ENCODE measurements at places on chromosomes 5 and 9. TPM values are rescaled to one million over a fixed set of nuclear protein-coding genes. Genes with fewer than 3 reads are reported as not detected.

DNA sequence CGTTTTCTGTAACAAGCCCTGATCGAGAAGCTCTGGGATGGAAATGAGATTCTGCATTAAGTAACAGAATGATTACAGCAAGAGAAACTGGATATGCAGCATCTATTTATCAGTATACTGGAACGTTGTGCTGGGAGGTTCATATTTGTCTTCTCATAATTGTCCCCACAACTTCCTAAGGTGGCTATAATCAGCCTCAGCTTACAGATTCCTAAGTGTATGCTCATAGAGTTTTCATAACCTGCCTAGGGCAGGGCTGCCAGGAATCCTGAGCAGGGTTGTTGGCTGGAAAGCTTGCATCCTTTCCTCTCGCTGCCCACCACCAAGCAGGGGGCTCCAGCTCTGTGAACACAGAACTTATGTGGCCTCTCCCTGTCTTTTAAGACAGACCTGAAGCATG lies 70.2 kb downstream of the FNBP1 start:
- DNase-seq: no peak

- DNase-seq: no peak
Observed at GRCh38 chr5:5404381-5404780, 18.1 kb upstream of the ICE1 start.

- no peak for DNase-seq
Observed at GRCh38 chr9:8724284-8725018, 924.9 kb upstream of the DMAC1 start.

- DNase-seq: no peak
Observed at GRCh38 chr9:126439883-126440653, 113.4 kb downstream of the MVB12B start.

DNA sequence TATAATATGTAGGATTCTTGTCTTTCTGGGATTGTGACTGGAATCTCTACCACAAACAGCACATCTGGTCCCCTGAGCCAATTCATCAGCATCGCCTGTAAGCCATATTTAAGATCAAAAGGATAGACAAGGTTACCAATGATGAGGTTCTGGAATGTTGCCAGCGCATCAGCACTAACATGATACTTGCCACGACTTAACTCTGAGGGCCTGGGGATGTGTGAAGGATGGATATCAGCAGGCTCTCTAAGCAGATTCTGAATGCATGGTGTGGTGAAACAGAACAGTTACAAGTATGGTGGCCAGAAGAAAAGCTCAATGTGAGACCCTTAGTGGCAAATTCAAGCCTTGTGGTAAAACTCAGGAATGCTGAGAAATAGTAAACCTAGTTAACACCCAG lies 143.0 kb downstream of the XRCC4 start:
- no peak for DNase-seq

DNA sequence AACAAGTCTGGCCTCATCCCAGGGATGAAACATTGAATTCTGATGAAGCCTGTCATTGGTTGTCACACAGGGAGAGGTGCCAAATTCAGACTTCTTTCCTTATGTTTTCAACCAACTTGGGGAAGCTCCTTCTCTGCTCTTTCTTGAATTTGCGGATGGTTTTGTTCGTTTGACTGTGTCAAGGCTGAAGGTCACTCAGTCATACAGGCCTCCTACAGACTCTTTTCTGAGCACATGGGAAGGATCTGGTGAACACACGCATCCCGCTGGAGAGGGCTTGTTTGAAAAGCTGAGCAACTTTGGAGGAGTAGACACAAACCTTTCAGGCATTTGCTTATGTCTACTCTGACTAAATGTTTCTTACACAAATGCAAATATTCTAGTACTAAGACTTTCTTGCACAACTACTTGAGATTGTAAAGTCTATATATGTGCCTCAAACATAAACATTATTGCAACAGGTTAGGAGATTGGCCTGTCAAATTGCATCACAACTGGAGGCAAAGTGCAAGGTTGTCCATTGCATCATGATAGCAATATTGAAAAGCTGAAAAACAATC lies 151.5 kb upstream of the NR3C1 start:
- DNase-seq: no peak

GRCh38 chr9:111897601-111898137 lies 1.1 kb downstream of the UGCG start:
- peak; percentile 65 for DNase-seq

DNA sequence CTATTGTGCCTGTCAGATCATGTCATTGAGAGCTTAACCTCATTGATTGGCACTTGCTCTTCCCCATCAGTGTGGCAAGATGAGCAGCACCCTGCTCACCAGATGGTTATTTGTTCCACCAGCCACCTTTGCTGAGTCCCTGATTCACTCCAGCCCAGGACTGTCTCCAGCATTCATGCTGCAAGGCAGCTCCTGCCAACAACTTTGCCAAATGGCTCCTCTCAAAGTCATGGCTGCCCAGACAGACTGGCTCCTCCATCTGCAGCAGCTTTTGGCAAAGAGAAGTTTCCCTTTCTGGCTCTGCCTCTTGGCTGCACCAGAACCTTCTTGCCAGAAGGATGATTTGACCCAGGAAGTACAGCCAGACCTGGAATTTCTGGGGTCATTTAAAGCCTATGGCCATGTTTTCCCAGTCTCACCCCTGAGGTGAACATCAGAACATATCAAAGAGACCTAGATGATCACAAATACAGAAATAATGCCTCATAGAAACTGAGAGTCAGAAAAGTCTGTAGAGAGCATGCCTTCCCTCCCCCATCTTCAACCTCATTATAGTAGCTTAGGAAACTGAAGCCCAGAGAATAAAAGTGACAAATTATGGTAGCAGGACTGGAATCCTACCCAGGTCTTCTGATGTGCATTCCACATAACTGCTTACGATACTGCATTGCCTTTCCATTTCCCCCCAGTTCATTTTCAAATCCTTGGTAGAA lies 10.4 kb downstream of the PPP2R2B start:
- DNase-seq: no peak

- DNase-seq: peak; percentile 87
Observed at GRCh38 chr5:133866160-133866902, 102.1 kb downstream of the C5orf15 start.

DNA sequence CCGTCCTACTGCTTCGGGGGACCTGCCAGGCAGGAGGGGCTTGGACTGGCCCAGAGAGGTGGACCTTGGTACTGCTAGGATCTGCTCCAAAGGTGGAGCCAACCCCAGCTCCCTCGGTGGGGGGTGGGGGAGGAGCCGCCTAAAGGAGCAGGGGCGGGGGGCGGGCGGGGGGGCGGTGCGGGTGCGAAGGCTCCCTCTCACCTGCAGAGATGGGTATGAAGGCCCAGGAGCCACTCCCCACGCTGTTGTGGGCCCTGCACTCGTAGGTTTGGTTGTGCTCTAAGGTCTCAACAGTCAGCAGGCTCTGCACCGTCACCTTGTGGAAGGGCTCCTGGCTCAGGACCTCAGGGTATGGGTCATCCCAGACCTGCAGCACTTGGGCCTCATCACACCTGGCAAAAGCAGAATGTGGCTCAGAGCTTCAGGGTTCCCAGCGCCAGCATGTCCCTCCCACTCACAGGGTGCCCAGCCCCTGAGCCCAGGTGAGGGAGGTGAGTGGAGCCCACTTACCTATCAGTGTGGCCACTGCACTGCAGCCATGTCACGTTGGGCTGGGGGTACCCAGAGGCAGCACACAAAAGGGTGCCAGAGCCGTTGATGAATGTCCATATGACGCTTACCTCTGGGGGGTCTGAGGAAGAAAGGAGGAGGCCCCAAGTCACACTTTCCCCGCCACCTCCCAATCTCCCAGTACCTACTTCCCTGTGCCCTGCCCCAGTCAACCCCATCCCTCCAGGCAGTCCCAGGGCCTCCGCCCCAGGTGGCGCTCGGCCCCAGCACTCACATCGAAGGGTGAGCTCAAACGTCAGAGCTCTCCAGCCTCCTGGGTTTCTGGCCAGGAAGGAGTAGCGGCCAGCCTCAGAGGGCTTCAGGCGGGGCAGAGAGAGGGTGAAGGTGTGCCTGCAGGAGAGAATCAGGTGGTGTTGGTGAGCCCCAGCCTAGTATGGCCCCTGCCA lies 16.4 kb downstream of the CSF1R start:
- DNase-seq: no peak

DNA sequence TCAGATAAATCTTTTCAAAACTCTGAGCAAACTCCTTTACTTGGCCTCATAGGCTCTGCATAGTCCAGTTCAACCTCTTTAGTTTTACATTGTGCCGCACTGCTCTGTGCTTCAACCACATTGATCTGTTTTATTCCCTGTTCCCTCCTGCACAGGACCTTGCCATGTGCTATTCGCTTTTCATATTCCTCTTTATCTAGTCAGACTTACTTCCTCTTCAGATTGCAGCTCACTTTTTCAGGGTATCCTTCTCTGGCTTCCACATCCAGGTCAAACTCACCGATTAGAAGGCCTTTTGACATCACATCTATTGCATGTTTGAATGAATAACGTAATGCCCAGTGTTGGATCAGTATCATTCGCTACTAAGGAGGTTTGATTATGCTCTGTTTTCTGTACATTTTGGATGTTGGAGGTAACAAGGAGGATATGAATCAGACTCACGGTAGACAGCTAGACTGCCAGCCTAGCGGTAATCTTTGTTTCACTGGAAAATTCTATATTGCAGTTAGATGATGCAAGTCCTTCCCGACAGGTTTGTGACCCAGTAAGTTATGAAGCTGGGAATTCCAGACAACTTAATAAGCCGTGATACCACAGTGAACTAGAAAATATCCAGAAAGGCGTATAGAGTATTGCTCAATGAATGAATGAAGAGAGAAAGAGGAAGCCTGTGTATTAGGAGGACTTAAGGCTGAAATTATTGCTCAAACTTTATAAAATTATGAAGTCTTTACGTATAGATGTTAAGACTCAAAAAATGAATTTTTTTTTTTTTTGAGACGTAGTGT lies 65.7 kb downstream of the IQGAP2 start:
- DNase-seq: no peak

DNA sequence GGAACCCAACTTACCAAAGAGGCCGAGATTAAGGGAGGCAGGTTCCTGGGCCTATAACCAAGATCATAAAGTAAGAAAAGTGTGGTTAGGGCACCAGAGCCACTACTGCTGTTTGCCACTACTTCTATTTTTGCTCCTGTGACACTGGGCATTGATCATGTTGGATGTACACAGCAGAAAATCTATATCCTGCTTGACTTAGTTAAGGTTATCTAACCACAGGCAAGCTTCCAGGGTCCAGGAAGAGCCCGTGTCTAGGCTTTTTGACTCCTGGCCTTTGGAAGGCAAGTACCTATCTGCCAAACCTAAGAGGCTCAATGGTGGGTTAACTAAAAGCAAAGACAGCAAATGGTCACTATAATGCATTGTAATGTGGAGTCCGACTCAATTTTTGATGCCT lies 497.5 kb upstream of the DMAC1 start:
- DNase-seq: no peak

- DNase-seq: no peak
Observed at GRCh38 chr9:19464061-19464763, 55.4 kb downstream of the ACER2 start.

GRCh38 chr5:97297704-97298091 lies 114.7 kb upstream of the RIOK2 start:
- no peak for DNase-seq

The PCDHB10 gene
- total RNA-seq: 0.11 TPM

The AJM1 gene
- 5.0 TPM for total RNA-seq

The PCDHGC4 gene
- total RNA-seq: 7.0 TPM

Measured in Karpas-422 (cell line).